GM12878 (cell line): ENCODE measurements at places on chromosomes 16 and 17.

- DNase-seq = no peak
Observed at GRCh38 chr16:84161801-84162200, 16.7 kb downstream of the DNAAF1 start.

- no peak for DNase-seq
Observed at GRCh38 chr17:41973408-41973811, 6.8 kb downstream of the CNP start.

DNA sequence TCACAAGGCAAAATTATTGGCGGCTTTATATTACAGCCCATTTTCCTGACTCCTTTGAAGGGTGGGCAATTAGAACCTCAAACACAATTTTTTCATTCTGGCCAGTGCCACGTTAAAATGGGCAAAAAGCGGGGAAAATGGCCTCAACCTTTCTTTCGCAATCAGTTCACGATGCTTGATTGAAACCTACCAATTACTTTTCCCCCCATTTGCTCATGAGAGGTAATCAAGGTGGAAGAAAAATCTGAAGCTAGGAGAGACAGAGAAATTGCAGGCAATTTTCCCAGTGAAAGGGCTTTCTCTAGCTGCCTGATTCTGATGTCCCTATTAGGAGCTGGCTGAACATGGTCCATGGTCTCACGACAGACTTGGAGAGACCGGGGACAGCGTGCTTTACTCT lies 215.1 kb downstream of the SLC39A11 start:
- DNase-seq = no peak

DNA sequence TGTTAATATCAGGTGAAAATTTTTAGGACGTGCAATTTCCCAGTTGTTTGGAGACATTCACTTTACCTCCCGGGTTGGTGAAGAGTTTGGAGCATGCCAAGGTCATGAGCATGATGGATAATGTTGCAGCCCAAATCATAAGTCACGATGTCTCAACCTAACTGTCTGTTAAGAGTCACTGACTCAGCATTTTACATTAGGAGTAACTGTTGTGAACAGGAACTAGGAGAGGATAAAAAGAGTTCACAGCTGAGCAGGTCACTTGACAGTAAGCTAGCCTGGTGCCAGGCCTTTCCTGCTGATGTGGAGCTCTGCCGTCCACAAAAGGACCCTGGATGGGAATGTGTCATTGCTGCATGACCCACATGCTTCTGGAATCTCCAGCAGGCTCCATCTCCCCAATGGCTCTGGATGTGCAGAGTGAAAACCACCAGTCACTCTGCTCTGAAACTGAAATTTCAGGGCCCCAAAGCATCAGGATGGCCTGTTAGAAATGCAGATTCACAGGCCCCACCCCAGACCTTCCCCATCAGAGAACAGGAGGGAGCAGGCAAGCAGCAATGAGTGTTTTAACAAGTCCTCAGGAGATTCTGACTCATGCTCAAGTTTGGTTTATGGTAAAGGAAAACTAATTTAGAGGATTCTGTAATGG lies 371.6 kb upstream of the MAF start:
- DNase-seq = no peak

DNA sequence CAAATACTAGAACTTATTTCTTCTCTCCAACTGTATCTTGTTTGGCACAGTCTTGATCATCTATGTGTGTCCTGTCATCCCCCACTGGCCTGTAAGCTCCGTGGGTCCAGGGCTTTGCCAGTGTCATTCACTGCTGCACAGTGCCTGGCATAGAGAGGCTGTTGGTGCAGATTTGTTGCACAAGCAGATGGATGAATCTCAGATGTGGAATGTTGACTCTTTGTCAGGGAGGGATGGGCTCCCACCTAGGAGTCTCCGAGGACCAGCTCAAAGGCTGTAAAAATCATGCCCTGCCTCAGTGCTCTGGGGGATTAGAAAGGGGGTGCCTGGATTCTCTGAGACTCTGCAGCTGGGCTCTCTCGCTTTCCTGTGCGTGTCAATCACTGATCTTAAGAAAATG lies 60.6 kb downstream of the RAB11FIP4 start:
- no peak for DNase-seq

DNA sequence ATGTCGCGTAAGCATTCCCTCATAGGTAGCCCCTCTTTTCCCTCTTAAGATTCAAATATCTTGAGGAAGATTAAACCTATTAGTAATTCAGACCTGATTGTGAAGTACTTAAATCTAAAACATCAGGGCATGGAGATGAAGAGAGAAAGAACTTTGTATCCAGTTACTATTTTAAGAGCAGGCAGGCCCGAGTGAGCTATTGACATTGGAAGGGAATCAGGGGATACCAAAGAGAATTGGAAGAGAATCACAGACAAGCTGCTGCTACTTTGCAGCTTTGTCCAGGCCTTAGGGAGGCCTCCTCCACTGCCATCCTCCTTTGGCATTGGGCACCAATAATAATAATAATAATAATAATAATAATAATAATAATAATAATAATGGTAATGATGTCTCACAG lies 170.5 kb downstream of the MRTFB start:
- DNase-seq = no peak

DNA sequence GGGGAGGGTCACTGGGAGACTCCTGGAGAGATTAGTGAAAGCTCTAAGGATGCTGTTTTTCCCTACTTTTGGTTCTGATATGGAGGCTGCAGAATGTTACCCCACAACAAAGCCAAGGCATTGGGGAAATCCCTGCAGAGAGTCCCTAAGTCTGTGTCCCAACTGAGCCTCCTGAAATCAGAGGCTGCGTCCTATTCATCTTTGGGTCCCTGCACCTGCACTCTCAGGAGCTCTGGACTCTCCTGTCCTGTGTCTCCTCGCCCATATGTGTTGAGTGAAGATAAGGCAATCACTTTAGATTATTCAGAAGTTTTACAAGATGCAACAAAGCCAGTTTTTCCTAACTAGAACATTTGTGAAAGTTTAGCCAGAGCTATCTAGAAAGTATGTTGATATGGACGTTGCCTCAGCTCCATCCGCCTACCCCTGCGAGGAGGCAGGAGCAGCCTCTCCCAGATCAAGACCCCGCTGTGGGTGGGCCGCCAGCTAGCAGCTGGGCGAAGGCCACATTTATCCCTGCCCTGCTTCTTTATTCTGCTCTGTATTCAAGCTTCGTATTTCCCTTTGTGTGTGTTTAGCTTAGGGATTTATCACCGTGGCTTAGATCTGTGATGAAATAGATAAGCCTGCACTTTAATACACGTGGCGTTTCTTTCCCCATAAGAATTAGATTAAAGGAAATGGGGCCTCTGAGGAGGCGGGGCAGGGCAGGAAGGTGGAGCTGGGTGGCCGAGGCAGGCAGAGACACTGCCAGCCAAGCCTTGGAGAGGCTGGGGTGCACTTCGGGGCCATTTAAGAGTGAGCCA lies 37.4 kb downstream of the SHISA6 start:
- DNase-seq = no peak

GRCh38 chr17:80832266-80832676 lies 159.4 kb upstream of the CHMP6 start:
- no peak for DNase-seq

DNA sequence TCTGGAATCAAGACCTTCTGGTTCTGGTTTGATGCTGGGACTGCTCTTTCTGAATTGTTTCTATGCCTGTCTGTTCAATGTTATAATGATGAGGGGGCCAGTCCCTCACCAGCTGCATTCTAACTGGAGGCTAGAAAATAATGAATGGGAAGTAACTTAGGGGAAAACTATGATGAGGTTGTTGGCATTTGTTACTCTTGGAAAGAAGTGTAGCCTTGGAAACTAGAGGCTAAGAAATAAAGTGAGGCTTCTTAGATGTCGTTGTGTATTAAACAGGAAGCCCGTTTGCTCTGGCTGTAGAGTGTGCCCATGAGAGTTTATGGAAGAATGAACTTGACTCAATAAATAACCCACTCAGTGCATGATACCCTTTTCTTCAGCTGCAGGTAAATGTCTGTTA lies 140.8 kb downstream of the PRKCA start:
- DNase-seq = no peak

DNA sequence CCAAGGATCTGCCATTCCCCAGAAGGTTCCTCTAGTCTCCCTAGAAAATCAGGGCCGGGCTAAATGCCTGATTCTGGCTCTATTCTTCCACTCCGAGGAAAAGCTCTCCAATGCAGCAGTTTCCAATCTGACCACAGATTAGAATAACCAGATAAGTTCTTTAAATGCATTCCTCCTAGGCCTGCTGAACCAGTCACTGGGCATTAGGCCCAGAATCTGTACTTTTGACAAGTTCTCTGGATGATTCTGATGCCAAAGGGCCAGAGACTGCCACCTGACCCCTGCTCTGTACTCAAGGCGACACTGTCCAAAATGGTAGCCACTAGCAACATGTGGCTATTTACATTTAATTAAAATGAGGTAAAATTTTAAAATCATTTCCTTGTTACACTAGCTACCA lies 22.3 kb downstream of the MAP3K14 start:
- DNase-seq = no peak

DNA sequence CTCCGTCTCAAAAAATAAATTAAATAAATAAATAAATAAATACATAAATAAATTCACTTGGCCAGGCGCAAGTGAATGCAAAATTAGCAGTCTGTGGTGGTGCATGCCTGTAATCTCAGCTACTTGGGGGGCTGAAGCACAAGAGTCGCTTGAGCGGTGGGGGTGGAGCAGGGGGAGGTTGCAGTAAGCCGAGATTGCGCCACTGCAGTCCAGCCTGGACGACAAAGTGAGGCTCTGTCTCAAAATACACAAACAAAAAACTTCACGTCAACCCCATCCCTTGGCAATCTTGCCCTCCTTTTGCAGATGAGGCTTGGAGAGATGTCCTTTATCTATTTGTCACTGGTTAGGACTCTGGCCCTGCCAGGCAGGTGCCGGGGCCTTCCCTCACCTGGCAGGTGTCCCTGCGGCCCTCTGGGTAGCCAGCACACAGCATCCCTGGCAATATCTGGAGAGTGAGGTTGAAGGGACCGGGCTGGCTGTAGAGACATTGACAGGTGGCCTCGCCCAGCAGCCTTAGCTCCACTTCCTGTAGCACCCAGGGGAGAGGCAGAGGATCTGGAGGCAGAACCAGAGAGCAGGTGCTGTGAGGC lies 4.4 kb downstream of the PRSS36 start:
- DNase-seq = no peak

DNA sequence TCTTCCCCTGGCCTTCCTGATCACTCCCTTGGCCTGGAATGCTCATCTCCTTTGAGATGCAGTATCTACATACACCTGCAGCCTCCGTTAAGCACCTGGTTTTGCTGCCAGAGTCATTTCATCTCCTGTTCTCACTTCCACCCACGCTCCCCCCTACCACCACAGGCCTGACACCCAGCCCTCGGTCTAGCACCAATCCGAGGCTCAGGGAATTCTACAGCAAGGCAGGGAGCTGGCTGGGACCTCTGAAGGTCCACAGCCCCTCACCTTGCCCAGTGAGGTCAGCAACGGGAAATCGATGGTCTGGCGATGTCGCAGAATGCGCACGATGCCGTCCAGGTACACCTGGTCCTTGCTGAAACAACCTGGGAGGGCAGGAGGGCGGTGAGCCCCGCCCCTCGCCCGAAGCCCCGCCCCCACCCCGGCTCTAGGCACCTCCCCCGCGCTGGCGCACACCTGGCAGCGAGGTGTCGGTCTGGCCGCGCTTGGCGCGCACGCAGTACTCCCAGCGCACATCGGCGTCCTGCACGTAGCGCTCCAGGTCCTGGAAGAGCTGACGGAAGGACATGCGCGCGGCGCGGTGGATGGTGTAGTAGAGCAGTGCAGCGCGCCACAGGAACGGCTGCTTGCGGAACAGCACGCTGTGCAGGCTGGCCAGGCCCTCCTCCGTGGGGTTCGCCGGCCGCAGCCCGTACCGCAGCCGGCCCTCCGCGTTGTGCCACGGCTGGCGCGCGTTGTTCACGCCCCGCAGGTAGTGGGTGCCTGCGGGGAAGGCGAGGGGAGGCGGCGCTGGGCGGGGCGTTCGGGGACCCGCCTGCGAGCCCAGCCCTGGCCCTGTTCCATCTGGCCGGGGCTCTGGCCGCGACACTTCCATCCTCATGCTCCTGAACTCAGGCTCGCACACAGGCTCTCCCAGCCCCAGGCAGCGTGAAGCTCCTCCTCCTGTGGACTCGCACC lies 5.7 kb downstream of the MATCAP1 start:
- no peak for DNase-seq

- DNase-seq = no peak
Observed at GRCh38 chr16:79562166-79562823, 38.2 kb downstream of the MAF start.

DNA sequence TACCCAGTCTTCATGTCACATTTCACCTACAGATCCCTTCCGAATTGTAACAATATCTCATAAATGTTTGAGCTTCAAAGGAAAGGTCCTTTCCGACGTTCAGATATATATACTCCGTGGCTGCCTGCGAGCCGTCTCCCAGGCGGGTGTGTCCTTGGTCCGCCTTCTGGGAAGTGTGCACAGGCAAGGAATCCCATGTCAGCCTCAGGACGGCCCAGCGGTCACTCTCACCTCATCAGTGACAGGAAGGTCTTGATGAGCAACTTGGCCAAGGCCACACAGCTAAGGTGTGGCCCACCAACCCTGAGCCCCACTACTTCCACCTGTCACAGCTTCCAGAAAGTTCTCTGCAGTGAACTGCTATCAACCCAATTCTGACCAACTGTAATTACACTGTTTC lies 4.3 kb downstream of the LMF1 start:
- no peak for DNase-seq

DNA sequence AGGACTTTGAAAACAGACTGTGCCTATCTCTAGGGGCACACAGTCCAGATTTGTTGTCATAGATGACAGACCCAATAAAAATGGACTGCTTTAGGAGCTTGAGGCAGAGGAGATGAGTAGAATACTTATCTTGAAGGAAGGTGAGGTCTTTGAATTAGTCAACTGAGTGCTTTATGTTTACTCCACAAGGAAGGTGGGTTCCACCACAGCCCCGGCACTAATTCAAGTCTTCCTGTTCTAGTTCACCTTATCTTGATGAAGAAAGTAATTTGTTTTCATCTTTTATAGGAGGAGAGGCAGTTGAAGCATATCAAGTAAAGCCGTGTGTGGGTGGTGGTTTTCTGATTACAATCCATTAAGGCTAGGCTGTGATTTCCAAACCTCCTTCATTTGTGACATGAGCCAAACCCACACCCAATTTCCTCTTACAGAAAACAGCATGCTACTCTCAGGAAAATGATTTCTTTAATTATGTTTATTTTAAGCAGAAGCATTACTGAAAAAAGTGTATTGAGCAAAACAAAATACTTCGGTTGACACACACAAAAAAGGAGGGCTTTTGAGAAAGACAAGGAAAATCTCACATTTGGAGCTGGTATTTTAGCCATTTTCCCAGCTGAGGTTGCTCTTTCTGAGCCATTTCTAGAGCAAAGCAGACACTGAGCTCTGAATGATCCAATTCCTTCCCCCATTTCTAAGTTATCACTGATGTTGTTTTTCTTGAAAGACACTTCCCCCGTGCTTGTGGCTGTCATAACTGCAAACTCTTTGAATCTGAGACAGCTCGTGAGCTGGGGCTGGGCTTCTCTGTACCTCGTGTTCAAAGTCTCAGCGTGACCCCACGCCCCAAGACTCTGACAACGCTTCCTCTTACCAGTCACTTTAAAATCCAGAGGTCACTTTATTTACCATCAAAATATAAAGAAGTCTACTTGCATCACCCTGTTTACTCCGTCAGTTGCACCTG lies 35.4 kb downstream of the CDRT15 start:
- DNase-seq = no peak

GRCh38 chr17:63699638-63700527 lies at the start of gene LIMD2:
TSS of gene LIMD2 (minus strand) at chr17:63700125. CDS start at chr17:63699298, 827 bp downstream.
- no peak for DNase-seq
